CD8-positive, alpha-beta memory T cell (primary cell): ENCODE measurements at places on chromosomes 16 and 17. TPM values are rescaled to one million over a fixed set of nuclear protein-coding genes. Genes with fewer than 3 reads are reported as not detected.
A peak's percentile ranks its signal among the peaks of the same experiment; 100 is the strongest.

The CDT1 gene
- 106 TPM for total RNA-seq

The KLHL10 gene
- total RNA-seq: not detected

The CCDC92B gene
- not detected for total RNA-seq

GRCh38 chr16:69936751-69937211 lies 14.4 kb upstream of the CLEC18A start:
- no peak overlapping the region for H3K27ac ChIP-seq
- H3K4me3 ChIP-seq: no peak overlapping the region
- no peaks in the 10 kb centered on the region for H3K4me1 ChIP-seq
- DNase-seq: no peak

DNA sequence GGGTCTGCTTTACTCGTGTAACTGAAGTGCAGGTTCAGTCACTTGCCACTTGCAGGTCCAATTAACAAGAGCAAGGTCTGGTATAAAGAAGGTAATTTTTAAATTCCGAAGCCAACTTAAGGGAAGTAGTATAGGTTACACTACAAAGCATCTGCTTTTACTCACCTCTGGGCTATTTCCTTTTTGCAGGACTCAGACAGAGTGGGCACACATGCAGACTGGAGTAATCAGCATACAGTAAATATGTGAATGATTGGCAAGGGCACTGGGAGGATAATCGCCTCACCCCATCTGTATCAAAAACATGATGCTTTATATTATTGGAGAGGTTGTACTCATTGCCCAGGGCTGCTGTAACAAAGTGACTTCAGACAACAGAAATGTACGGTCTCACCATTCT lies 160.1 kb upstream of the CDH5 start:
- H3K27me3 ChIP-seq: no peaks in the 10 kb centered on the region
- H3K4me3 ChIP-seq: no peak overlapping the region
- no peaks in the 10 kb centered on the region for H3K36me3 ChIP-seq
- no peaks in the 10 kb centered on the region for H3K4me1 ChIP-seq
- no peak for DNase-seq

DNA sequence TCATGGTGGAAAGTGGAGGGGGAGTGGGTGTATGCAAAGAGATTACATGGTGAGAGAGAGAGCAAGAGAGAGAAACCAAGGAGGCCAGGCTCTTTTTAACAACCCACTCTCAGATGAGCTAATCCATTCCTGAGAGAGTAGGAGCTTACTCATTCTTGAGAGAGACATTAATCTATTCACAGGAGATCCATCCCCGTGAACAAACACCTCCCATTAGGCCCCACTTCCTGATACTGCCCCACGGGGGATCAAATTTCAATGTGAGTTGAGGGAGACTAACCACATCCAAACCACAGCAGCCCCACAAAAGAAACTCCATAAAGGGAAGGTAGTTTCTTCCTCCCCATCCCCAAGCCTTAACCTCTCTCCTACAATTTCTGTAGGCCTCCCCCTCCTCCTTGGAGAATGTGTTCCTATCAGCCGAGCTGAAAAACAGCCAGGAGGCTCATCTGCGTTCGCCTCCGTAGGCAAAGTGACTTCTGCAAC lies 450.0 kb downstream of the NPIPA7 start:
- no peaks in the 10 kb centered on the region for H3K36me3 ChIP-seq
- no peak overlapping the region for H3K4me3 ChIP-seq
- no peaks in the 10 kb centered on the region for H3K4me1 ChIP-seq

DNA sequence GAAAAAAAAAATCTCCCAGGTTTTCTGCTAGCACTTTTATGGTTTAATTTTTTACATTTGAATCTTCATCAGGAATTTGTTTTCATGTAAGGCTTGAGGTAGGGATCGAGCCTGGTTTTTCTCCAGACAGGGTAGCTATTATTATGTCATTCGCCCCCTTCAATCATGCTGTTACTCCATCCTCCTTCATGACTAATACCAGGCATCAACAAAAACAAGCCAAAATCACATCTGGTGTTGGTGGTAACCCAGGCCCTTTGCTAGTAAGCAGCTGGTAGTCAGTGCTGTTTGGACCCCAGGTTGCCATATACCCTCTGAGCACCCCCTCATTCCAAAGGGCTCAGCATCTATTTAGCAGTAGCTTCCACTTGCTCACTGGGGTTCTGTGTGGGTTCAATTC lies 29.5 kb downstream of the DRC3 start:
- H3K4me3 ChIP-seq: no peak overlapping the region
- H3K27ac ChIP-seq: no peak overlapping the region
- no peaks in the 10 kb centered on the region for H3K27me3 ChIP-seq
- no peaks in the 10 kb centered on the region for H3K36me3 ChIP-seq
- DNase-seq: no peak
- H3K4me1 ChIP-seq: no peaks in the 10 kb centered on the region

- DNase-seq: peak; percentile 16
- no peaks in the 10 kb centered on the region for H3K36me3 ChIP-seq
- peak overlapping the region; percentile 86 for H3K4me3 ChIP-seq
- peaks cover 40% of the 10 kb centered on the region for H3K4me1 ChIP-seq
- H3K27ac ChIP-seq: peak overlapping the region; percentile 94
Observed at GRCh38 chr17:68289936-68290267, 1.0 kb downstream of the SLC16A6 start.

DNA sequence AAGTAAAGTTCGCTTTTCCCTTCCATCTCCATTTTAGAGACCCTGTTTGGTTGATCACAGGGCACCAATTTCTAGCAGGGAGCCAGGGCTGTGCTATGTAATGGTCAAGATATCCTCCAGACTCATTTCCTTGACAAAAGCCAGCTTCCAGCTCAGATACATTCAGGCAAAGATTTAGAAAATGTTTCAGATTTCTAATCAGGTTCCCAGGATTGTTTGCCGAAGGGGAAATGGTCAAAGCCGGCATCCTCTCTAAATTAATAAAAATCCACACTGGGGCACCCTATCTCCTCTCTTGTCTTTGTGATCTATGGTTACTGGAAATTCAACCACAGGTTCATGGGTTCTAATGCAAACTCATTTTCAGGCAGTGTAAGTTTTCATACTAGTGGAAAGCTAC lies 686.8 kb upstream of the KIF2B start:
- no peaks in the 10 kb centered on the region for H3K4me1 ChIP-seq
- H3K27me3 ChIP-seq: no peaks in the 10 kb centered on the region
- no peak overlapping the region for H3K4me3 ChIP-seq
- H3K36me3 ChIP-seq: no peaks in the 10 kb centered on the region
